Activated CD4-positive, alpha-beta T cell treated with anti-CD3 and anti-CD28 coated beads for 36 hours (primary cell): ENCODE measurements at places on chromosomes 12 and 14.

GRCh38 chr14:50060871-50061663 lies 55.3 kb downstream of the VCPKMT start:
- H3K4me3 ChIP-seq: peak overlapping the region; percentile 90
- H3K27ac ChIP-seq: peak overlapping the region; percentile 100
- H3K36me3 ChIP-seq: peaks cover 13% of the 10 kb centered on the region
- H3K4me1 ChIP-seq: peaks cover 84% of the 10 kb centered on the region
- H3K27me3 ChIP-seq: no peaks in the 10 kb centered on the region

DNA sequence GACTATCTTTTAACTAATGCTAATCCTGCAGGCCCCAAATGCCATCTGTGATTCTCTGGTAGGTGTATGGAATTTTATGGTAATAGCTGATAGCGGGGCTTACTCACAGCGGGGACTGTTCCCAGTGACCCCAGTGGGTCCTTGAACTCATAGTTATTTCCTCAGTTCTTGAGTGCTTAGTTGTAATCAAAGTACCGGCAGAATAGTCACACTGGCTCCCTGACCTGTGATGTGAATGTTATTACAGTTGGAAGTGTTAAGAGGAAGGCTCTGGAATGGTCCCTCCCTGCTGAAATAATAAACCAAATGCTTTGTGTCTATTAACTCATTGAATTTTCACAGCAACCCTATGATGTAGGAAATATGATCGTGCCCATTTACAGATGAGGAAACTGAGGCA lies 78.3 kb downstream of the NDUFA12 start:
- DNase-seq: no peak
- no peak overlapping the region for H3K27ac ChIP-seq
- H3K36me3 ChIP-seq: no peaks in the 10 kb centered on the region
- H3K4me1 ChIP-seq: no peaks in the 10 kb centered on the region
- no peaks in the 10 kb centered on the region for H3K27me3 ChIP-seq
- H3K4me3 ChIP-seq: no peak overlapping the region

GRCh38 chr12:125053821-125054220 lies 11.4 kb upstream of the AACS start:
- H3K27me3 ChIP-seq: peaks cover 7% of the 10 kb centered on the region
- no peak overlapping the region for H3K27ac ChIP-seq
- no peak overlapping the region for H3K4me3 ChIP-seq
- no peak for DNase-seq
- peaks cover 8% of the 10 kb centered on the region for H3K4me1 ChIP-seq

GRCh38 chr12:95874452-95874851 lies 15.7 kb downstream of the SNRPF start:
- no peaks in the 10 kb centered on the region for H3K27me3 ChIP-seq
- H3K27ac ChIP-seq: no peak overlapping the region
- no peak for DNase-seq
- peaks cover 25% of the 10 kb centered on the region for H3K36me3 ChIP-seq

DNA sequence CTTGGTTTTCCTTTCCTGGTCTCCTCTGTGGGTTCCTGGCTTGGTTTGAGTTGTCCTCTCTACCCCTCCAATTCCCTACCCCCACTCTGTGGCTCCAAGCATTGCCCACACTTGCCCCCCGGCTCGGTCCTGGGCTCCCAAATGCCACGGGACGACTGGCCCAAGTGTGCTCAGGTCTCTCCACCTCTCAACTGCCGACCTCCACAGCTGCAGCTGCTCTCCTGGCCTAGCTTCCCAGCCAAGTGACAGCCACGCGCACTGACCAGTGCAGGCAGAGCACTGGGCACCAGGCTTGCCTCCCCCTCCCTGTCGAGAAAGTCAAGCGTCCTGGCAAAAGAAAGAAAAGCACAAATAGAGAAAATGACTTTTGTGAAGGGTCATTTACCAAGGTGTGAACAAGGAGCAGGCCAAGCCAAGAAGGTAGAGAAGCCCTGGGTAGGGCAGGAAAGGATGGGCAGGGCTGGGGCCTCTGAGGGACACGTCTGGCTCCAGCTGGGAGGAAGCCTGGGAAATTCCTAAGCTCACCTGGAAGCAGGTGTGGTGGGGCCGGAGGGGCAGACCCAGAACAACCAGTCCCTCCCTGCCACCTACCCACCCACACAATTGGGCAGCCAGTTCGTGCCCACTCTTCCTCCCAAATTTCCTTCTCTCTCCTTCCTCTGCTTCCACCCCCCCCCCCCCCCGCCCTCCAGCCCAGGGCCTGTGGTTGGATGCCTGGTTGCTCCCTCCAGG lies 1.8 kb upstream of the CEP170B start:
- no peaks in the 10 kb centered on the region for H3K36me3 ChIP-seq
- peaks cover 2% of the 10 kb centered on the region for H3K4me1 ChIP-seq
- no peak overlapping the region for H3K4me3 ChIP-seq
- H3K27me3 ChIP-seq: peaks cover 7% of the 10 kb centered on the region

DNA sequence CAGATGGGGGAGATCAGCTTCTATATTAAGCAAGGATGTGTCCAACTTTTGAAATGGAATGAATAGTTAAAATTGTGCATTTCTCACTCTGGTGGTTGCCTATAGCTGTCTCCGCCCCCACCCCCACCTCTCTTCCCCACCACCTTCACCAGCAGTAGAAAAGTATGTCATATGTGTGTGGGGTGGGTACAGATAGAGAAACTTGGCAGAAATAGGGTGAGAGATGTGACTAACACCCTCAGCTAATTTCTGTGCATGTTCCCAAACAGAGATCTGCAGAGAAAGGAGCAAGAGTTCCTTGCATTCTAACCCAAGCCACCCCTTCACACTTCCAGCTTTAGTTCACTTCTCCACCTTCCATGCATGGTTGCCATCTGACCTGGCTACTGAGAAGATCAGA lies 980.1 kb downstream of the NRXN3 start:
- no peak for DNase-seq
- H3K36me3 ChIP-seq: no peaks in the 10 kb centered on the region
- H3K27ac ChIP-seq: no peak overlapping the region
- no peak overlapping the region for H3K4me3 ChIP-seq

DNA sequence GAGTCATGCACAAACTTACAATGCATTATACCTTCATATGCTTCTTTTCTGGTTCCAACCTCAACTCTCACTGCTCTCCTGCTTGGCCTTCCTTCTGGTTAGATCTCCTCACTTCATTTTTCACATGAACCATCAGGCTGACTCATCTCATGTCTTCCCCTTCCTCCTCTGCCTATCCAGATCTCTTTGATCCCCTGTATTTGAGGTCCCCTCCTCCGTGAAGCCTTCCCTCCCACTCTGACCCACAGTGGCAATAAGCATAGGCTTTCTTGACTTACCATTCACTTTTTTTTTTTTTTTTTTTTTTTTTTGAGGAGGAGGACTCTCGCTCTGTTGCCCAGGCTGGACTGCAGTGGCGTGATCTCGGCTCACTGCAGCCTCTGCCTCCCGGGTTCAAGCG lies 14.7 kb upstream of the ASIC1 start:
- peak overlapping the region; percentile 15 for H3K27ac ChIP-seq
- peaks cover 27% of the 10 kb centered on the region for H3K4me1 ChIP-seq
- no peak overlapping the region for H3K4me3 ChIP-seq
- H3K36me3 ChIP-seq: no peaks in the 10 kb centered on the region
- peak; percentile 41 for DNase-seq

DNA sequence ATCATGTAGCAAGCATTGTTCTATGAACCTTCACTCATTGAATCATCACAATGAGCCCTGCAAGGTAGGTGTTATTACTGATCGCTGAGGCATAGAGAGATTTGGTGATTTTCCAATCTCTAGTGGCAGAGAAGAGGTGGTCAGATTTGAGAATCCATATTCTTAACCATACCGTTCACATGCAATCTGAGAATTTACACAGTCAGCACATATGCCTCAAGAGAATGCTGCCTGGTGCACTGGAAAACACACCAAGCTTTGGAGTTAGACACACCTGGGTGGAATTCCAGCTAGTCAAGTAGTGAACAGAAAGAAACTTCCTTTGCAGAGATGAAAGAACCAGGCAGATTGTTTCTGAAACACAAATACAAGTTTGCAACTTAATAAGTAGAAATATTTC lies 94.1 kb downstream of the LGR5 start:
- DNase-seq: no peak
- H3K4me3 ChIP-seq: no peak overlapping the region
- peaks cover 2% of the 10 kb centered on the region for H3K27me3 ChIP-seq
- no peaks in the 10 kb centered on the region for H3K4me1 ChIP-seq

GRCh38 chr14:21398901-21399300 lies 15.1 kb upstream of the SUPT16H start:
- no peaks in the 10 kb centered on the region for H3K27me3 ChIP-seq
- no peak for DNase-seq
- H3K36me3 ChIP-seq: peaks cover 73% of the 10 kb centered on the region
- H3K27ac ChIP-seq: no peak overlapping the region
- H3K4me3 ChIP-seq: no peak overlapping the region
